CD4-positive, alpha-beta memory T cell (primary cell): ENCODE measurements at places on chromosomes 16 and 17.

DNA sequence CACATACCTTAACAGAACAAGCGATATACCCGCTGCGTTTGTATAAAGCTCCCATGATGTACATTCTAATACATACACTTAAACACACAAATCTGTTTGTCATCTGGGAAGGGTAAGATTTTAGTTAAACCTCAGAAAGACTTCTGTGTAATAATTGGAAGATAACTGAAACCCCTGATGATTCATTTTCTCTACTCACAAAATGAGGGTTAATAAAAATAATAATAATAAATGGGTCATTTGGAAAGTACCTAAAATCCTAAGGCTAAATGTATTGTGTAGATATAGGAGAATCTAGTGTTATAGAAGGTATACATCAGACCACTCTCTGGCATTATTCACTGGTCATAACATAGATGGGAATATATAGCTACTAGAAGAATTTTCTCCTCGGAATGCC lies 64.7 kb upstream of the SOX9 start:
- DNase-seq, result no peak

DNA sequence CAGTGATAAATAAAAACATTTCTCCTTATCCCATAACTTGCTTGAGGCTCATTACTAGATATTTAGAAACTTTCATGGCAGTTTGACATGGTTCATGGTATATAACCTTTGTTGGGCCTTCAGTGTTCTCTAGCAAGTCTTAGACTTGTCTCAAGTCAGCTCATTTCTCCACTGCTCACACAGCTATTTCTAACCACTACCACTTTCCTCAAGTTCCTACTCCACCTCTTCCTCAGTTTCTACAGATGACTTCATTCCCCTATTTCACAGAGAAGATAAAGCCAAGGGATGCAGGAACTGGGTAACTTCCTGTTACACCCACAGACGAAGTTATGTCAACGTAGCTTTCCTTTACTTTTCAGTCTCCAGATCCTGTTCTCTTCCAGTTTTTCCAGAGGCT lies 23.2 kb downstream of the NLK start:
- DNase-seq, result no peak

DNA sequence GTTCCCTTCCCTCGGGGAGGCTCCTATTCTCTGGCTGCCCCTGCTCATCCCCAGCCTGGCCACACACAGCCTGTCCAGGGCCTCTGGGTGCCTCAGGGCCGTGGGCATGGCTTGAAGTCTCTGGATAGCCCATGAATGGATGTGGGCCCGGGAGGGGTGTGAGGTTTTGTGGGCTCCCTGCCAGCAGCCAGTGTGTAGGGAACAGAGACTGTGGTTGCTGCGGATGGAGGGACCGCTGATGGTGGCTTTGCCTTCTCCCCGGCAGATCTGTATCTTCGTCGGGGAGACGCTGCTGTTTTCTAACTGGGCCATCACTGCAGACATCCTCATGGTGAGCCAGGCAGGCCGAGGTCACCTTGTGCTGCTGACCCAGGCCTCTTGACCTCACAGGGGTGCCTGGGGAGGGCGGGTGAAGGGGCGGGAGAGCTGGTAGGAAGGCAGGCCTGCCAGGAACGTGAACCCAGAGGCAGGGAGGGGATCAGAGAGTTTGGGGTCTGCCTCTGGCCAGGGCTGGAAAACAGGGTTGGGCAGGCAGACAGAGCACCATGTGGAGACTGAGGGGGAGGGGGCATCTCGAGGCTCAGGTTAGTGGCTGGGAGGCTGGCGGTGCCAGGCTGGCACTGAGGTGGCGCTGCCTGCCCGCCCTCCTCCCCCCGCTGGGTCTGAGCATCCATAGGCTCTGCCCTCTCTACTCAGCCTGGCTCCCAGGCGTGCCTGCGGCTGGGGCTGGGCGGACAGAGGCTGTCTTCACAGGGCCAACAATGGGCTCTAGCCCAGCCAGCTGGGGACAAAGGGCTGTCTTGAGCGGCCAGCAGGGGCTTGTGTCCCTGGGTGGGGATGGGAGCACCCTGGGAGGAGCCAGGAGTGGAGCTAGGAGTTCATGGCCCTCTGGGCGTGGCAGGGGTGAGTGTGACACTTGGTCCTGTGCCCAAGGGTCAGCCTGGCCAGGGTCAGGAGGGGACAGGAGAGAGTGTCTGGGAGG lies 21.4 kb downstream of the MYBBP1A start:
- DNase-seq, result no peak

- DNase-seq, result no peak
These were observed 6.7 kb upstream of the SEZ6 start for GRCh38 chr17:29012535-29012934.

GRCh38 chr16:77288222-77288621 lies 89.0 kb downstream of the SYCE1L start:
- DNase-seq, result no peak

DNA sequence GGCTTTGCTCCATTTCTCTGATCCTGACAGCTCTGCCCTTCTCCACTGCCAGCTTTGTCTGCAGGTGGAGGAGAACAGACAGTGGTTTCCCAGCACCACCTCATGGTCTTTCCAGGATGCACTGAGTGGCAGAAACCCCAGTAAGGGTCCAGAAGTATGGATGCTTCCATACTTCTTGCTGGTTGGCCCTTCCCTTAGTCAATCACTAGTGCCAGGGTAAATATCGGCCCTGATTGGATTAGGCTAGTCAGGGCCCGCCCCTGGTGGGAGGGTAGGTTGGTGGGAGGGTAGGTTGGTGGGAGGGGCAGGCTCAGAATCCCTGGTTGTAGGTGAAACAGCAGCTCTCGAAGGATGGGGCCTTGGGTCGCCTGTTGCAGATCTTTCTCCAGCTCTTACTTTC lies 10.2 kb downstream of the RNF213 start:
- peak; percentile 21 for DNase-seq

DNA sequence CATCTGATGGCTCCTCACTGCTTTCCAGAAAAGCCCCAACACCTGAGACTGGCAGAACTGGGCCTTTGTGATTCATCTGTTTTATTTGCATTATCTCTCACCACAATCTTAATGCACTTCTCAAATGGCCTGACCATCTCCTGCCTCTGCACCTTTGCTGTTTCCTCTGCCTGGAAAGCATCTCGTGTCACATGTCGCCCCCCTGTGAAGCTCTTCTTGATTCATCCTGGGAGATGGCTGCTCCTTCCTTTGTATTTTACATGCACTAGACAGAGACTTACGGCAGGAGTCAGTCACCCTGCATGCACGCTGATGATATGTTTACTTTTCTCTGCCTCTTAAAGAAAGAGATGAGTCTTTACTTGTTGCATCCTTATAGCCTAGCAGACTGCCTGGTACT lies 30.0 kb downstream of the HNF1B start:
- DNase-seq, result no peak
